ENCODE measurements at places on chromosomes 12 and 14.
A peak's percentile ranks its signal among the peaks of the same experiment; 100 is the strongest.

DNA sequence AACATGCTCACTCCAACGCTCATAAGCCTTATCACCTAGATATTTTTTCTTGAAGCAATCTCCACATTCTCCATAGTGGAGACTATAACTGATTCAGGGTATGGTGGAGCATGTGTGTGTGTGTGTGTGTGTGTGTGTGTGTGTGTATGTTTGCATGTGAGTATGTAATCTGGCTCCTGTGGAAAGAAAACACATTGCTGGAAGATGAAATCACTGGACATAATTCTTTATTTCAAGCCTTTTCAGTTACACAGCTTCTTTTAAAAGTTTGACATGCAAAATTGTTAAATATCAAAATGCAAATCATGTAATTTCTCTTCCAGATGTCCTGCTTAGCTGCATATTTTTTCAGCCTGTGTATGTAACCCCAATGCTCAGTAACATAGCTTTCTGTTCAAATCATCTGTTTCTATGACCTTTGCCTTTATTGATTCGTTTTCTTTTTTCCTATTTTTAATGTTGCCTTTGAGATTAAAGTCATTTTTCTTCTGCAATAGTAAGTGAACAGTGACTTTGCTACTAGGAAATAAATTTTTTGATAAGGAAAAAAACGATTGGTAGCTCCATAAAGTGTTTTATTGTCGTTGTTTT, 80.5 kb upstream of the BTG1 start:
- no peak for DNase-seq

- no peak for DNase-seq
Measured at GRCh38 chr12:14769466-14769968, 33.8 kb downstream of the WBP11 start.

DNA sequence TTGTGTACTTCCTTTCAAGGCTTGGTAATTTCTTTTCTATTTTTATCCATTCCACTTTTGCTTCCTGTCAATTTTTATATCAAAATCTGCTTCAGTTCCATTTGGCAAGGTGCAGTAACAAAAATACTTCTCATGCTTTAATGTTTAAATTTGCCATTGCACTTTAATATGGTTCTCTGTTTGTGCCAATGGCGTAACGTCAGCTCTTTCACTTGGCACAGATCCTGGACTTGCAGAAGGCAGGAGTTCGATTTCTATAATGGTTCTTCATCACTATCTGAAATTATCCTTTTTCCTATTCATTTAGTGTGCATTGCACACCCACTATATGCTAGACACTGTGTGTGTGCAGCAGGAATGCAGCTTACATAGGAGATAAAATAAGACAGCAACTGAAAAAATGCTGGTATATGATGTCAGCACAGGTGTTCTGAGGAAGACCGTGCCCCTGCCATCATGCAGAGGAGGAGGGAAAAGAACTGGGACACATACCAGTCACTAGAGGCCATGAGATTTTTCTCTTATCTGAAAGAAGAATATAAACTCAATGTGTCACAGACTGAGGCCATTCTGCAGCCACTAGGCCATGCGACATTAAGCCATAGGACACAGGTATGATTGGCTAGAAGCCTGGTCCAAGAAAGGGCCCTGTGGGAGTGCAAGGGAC, 298.2 kb downstream of the RPAP3 start:
- DNase-seq: no peak

GRCh38 chr12:114013575-114014345, 47.6 kb upstream of the RBM19 start:
- DNase-seq: no peak

- no peak for DNase-seq
Measured at GRCh38 chr14:102418853-102419240, 56.1 kb downstream of the TECPR2 start.

GRCh38 chr12:42770261-42770660, 180.7 kb upstream of the PRICKLE1 start:
- no peak for DNase-seq

DNA sequence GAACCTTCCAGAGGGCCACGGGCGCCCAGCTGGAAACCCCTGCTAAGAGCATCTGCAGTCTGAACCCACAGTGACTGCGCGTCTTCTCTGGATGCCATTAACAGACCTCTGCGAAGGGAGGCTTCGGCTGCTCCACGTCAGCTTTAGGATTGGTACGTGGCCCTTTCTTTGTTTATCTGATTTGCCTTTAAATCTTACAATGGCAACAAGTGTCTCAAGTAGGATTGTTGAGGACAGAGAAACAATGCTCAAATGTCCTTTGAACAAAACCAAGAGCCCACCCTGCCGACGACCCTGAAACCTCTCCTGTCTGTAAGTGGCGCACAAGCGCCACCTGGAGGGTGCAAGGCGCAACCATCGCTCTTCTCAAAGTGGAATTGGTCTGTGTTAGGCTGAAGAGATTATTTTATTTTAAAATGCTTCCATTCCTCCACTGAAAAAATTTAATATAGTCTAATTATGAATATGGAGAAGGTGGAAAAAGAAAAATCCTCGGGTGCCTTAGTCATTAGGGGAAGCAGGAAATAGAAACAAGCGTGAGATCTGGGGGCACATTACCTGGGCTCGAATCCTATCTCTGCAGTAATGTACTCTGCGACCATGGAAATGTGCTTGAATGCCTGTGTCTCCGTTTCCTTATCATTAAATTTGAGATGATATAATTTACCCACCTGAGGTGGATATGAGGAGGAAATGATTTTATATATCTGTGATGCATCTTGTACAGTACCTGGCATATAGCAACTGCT, 82.6 kb upstream of the PTPRB start:
- DNase-seq: peak; percentile 8
